ENCODE measurements at places on chromosomes 7 and 10. TPM values are rescaled to one million over a fixed set of nuclear protein-coding genes. Genes with fewer than 3 reads are reported as not detected.

- H3K27ac ChIP-seq, result no peak overlapping the region
- no peaks in the 10 kb centered on the region for H3K27me3 ChIP-seq
- no peak for DNase-seq
- H3K36me3 ChIP-seq, result no peaks in the 10 kb centered on the region
Measured at GRCh38 chr7:82897500-82897899, 265.2 kb downstream of the PCLO start.

DNA sequence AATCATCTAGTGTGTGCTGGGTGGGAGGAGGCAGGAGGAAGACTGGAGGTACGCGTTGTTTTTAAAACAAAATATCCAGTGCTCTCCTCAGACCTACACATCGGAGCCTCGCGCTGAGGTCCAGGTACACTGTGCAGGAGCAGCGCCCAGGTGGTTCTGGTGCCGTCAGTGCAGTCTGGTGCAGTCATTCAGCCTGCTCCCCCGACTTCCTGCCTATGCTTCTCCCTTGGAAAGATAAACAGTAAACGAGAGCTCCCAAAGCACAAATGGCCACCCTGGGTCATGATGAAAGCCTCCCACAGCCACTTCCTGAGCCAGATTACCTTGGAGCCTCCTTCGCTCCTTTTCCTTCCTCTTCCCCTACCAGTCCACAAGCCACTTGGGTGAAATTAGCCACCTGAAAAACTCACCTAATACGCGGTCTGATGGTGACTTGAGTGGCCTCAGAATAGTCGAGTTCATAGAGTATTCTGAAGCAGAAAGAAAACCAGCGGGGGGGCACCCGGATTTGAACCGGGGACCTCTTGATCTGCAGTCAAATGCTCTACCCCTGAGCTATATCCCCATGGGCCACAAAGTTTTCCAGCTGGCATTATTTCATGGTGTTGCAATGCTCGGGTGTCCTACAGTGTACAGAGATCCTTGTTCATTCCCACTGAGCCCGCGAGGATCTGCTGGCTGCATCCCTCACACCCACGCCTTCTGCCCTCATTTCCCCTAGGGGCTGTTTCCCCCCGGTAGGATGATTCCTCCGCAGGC, 82.5 kb downstream of the ZNF467 start:
- no peak overlapping the region for H3K4me3 ChIP-seq
- no peaks in the 10 kb centered on the region for H3K4me1 ChIP-seq
- H3K27ac ChIP-seq, result no peak overlapping the region

- peak overlapping the region; percentile 6 for H3K4me3 ChIP-seq
- no peaks in the 10 kb centered on the region for H3K27me3 ChIP-seq
- no peaks in the 10 kb centered on the region for H3K4me1 ChIP-seq
Measured at GRCh38 chr10:121608469-121609190, 10.4 kb upstream of the FGFR2 start.

DNA sequence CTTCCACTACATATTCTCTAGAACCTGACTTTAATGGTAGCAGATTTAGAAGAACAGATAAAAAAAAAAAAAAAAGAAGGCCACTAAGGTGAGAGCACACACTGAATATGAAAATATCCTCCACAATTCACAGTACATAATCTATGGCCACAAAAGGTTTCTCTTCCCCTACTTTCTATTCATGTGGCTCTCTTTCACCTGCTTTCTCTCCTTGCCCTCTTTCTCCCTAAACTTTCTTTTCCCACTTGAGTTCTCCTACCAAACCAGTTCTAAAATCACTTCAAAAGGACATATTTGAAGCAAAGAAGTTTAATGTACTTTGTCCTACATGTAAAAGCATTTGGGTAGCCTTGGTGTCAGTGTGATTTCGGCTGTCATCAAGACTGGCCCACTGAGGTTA, 18.5 kb upstream of the DLX6 start:
- no peak overlapping the region for H3K27ac ChIP-seq
- H3K4me3 ChIP-seq, result no peak overlapping the region
- no peak for DNase-seq
- no peaks in the 10 kb centered on the region for H3K36me3 ChIP-seq
- no peaks in the 10 kb centered on the region for H3K4me1 ChIP-seq

DNA sequence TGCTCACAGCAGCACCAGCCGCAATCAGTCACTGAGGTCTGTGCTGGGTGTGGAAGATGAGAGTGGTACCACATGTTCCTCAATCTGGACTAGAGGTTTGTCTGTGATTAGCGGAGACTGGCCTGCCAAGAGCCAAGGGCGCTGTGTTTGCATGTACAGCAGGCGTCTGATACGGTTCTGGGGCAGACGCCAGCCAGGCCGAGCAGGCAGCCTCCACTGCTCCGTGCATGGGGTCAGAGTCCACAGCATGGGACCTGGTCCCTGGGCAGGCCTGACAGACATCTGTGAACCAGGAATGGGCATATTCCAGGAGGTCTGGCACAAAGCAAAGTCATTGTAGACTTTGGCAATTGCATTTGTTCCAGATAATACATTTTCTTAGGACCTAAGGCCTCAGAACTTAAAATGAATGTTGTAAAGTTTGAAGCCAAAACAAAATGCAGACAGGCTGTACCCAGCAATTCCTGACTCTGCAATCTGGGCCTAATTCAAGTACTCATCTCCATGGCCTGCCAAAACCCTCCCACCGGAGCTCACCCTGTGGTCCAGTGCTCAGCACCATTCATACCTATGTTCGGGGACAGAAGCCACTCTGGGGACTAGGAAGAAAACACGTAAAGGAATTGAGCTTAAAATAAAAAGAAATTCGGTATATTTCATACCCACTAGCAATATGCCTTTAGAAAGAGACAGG, 50.0 kb upstream of the FAM20C start:
- H3K27ac ChIP-seq, result peak overlapping the region; percentile 34
- H3K27me3 ChIP-seq, result no peaks in the 10 kb centered on the region
- DNase-seq, result no peak
- H3K36me3 ChIP-seq, result no peaks in the 10 kb centered on the region
- peaks cover 12% of the 10 kb centered on the region for H3K4me1 ChIP-seq

Gene ZNF365
- total RNA-seq, result 1.0 TPM

Gene SYCE1
- total RNA-seq, result 1.2 TPM

Gene CPA2
- total RNA-seq, result not detected

GRCh38 chr10:115861864-115862263, 411.1 kb downstream of the GFRA1 start:
- no peaks in the 10 kb centered on the region for H3K27me3 ChIP-seq
- no peaks in the 10 kb centered on the region for H3K4me1 ChIP-seq
- no peak overlapping the region for H3K27ac ChIP-seq
- no peaks in the 10 kb centered on the region for H3K36me3 ChIP-seq
- H3K4me3 ChIP-seq, result no peak overlapping the region

GRCh38 chr7:94367949-94368348, 26.7 kb upstream of the COL1A2 start:
- no peaks in the 10 kb centered on the region for H3K4me1 ChIP-seq
- no peaks in the 10 kb centered on the region for H3K27me3 ChIP-seq
- H3K36me3 ChIP-seq, result no peaks in the 10 kb centered on the region
- no peak for DNase-seq

- no peaks in the 10 kb centered on the region for H3K36me3 ChIP-seq
- no peak overlapping the region for H3K4me3 ChIP-seq
- H3K27ac ChIP-seq, result no peak overlapping the region
Measured at GRCh38 chr7:41582116-41582515, 120.8 kb downstream of the INHBA start.

Gene GAD2
- not detected for total RNA-seq

GRCh38 chr10:133378251-133379096, 588 bp upstream of the PAOX start:
- no peaks in the 10 kb centered on the region for H3K4me1 ChIP-seq
- H3K27me3 ChIP-seq, result no peaks in the 10 kb centered on the region
- peak overlapping the region; percentile 67 for H3K27ac ChIP-seq

Gene TMEM72
- total RNA-seq, result 19.3 TPM

DNA sequence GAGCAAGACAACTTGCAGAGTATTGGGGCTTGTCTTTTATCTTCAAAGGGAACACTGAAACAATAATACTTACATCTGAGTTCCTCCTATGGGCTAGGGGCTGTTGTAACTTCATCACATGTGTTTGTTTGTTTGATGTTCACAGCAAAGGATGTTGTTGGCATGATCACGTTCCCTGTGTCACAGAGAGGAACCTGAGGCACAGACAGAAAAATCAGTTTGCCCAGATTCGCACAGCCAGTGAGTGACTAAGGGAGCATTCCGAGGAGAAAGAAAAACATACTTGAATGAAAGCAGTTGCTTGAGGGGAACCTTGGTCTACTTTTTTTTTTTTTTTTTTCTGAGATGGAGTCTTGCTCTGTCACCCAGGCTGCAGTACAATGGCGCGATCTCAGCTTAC, 87.2 kb upstream of the PFKP start:
- H3K4me1 ChIP-seq, result no peaks in the 10 kb centered on the region
- no peak for DNase-seq
- no peaks in the 10 kb centered on the region for H3K36me3 ChIP-seq
- no peak overlapping the region for H3K27ac ChIP-seq
- no peak overlapping the region for H3K4me3 ChIP-seq

GRCh38 chr10:78852466-78853240, 216.1 kb upstream of the ZMIZ1 start:
- no peak for DNase-seq
- no peak overlapping the region for H3K4me3 ChIP-seq
- no peak overlapping the region for H3K27ac ChIP-seq
- no peaks in the 10 kb centered on the region for H3K36me3 ChIP-seq
- H3K27me3 ChIP-seq, result no peaks in the 10 kb centered on the region

Gene KCP
- 44.6 TPM for total RNA-seq

Gene NKX1-2
- total RNA-seq, result not detected

Gene NUP205
- total RNA-seq, result 40.7 TPM

Gene IFIT1
- 16.9 TPM for total RNA-seq

DNA sequence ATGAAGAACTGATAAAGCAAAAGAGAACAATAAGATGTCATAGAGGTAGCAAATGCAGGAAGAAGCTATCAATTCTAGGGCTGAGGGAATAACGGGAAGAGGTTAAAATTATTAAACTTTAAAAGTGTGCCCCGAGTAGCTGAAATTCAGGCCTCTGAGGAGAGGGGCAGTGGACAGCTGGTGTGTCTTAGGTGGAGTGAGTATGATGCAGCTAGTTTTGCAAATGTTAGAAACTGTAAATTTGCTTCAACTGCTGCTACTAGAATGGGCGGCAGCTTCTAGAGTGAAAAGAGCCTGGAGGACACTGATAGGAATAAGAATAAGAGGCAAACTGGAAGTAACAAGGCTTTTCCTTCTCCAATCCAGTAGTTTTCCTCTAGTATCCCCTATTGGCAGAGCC, 87.3 kb downstream of the SDHAF3 start:
- H3K4me3 ChIP-seq, result no peak overlapping the region
- no peaks in the 10 kb centered on the region for H3K27me3 ChIP-seq
- no peak for DNase-seq
- H3K4me1 ChIP-seq, result no peaks in the 10 kb centered on the region
- no peak overlapping the region for H3K27ac ChIP-seq

- H3K4me1 ChIP-seq, result peaks cover under 1% of the 10 kb centered on the region
- H3K27me3 ChIP-seq, result no peaks in the 10 kb centered on the region
- H3K4me3 ChIP-seq, result no peak overlapping the region
- no peaks in the 10 kb centered on the region for H3K36me3 ChIP-seq
- H3K27ac ChIP-seq, result no peak overlapping the region
Measured at GRCh38 chr7:131927770-131928423, 371.5 kb upstream of the PODXL start.

Gene CCDC172
- not detected for total RNA-seq

Gene ACSL5
- 21.8 TPM for total RNA-seq

DNA sequence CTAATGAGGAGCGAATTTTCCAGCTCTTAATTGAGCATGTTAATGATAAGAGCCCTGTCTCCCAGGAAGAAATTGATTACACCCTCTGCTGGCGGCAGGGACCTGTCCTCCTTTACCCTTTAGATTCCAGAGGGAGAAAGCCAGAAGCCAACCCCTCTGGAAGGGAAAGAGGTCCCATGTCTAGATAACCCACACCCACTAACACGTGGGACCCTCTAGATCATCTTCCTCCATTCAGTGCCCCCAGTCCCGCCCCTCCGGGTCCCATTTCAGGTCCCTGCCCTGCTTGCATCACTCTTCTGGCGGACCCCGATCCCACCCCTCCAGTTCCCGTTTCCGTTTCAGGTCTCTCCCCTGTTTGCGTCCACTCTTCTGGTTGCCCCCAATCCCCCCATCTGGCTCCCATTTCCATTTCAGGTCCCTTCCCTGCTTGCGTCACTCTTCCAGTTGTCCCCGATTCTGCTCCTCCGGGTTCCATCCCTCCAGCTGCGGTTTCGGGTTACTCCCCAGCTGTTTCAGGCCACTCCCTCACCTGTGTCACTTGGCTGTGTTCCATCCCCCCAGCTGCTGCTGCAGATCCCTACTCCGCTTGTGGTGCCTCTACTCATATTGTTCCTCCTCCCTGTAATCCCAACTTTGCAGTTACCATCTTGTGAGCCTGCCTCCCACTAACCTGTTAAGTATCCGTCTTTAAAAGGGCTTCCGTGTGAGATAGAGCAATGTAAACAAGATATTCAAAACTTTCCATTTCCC, 202.4 kb downstream of the SH2D4B start:
- no peaks in the 10 kb centered on the region for H3K36me3 ChIP-seq
- no peak overlapping the region for H3K4me3 ChIP-seq
- H3K27me3 ChIP-seq, result no peaks in the 10 kb centered on the region
- no peaks in the 10 kb centered on the region for H3K4me1 ChIP-seq

Gene PRPF18
- total RNA-seq, result 23.0 TPM

DNA sequence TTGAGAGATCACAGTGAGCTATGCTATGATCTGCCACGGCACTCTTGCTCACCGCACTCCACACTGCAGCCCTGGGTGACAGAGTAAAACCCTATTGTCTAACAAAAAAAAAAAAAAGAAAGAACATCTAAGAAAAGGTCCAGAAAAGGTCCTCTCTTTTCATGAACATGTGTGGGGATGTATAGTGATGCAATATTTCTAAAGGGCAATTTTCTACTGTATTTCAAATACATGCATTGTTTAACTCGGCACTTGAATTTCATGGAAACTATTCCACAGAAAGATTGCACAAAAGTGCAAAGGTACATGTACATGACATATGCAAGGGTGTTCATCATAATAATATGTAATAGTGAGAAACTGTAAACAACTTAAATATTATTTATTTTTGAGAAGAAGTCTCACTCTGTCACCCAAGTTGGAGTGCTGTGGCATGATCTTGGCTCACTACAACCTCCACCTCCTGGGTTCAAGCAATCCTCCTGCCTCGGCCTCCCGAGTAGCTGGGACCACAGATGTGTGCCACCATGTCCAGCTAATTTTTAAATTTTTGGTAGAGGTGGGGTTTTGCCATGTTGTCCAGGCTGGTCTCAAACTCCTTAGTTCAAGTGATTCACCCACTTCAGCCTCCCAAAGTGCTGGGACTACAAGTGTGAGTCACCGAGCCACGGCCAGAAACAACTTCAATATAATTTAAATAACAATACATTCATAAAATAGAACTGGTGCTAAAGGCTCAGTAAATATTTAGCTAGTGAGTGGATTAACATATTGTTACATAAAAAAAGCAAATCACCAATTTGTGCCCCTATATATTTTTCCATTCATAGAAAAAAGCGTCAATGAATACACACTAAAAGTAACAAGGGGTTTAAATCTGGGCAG, 1.3 kb upstream of the PPRC1 start:
- H3K36me3 ChIP-seq, result no peaks in the 10 kb centered on the region
- no peaks in the 10 kb centered on the region for H3K27me3 ChIP-seq
- no peak overlapping the region for H3K4me3 ChIP-seq
- H3K4me1 ChIP-seq, result peaks cover 10% of the 10 kb centered on the region
- DNase-seq, result no peak
- no peak overlapping the region for H3K27ac ChIP-seq

- no peak for DNase-seq
- no peaks in the 10 kb centered on the region for H3K4me1 ChIP-seq
- no peak overlapping the region for H3K4me3 ChIP-seq
- H3K36me3 ChIP-seq, result no peaks in the 10 kb centered on the region
- H3K27ac ChIP-seq, result no peak overlapping the region
- H3K27me3 ChIP-seq, result no peaks in the 10 kb centered on the region
Measured at GRCh38 chr7:78101076-78101475, 302.5 kb downstream of the PHTF2 start.

- no peaks in the 10 kb centered on the region for H3K27me3 ChIP-seq
- no peaks in the 10 kb centered on the region for H3K36me3 ChIP-seq
- no peaks in the 10 kb centered on the region for H3K4me1 ChIP-seq
- peak overlapping the region; percentile 71 for H3K27ac ChIP-seq
- DNase-seq, result no peak
Measured at GRCh38 chr7:150586785-150587152, 19.6 kb downstream of the GIMAP4 start.
